ENCODE measurements at places on chromosomes 5 and 9.

- DNase-seq = no peak
Measured at GRCh38 chr5:17429353-17429752, 68.7 kb upstream of the TAF11L2 start.

DNA sequence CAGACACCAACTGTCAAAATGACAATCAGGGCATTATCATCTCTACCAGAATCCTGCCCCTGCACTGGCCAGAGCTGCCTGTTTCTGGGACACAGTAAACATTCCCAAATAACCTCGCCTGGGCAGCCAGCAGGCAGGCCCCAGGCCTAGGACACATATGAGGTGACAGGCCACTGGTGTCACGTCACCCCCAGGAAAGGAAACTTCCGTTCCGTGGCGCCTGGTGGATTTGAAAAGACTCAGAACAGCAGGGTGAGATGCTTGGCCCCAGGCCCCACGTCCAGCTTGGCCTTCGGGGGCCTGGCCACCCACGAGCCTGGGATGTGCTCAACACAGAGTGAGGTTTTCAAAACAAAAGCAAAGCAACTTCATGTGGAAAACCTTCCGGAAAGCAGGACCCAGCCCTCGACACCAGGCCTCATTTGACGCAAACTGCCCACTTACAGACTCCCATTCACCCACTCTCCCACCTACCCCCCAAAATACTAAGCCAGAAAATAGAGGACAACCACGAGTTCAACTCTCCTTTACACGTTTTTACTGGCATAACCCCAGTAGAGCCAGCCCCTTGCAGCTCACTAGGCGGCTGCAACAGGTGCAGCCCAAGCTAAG is 1.2 kb downstream of the SEMA4D start:
- DNase-seq = no peak

DNA sequence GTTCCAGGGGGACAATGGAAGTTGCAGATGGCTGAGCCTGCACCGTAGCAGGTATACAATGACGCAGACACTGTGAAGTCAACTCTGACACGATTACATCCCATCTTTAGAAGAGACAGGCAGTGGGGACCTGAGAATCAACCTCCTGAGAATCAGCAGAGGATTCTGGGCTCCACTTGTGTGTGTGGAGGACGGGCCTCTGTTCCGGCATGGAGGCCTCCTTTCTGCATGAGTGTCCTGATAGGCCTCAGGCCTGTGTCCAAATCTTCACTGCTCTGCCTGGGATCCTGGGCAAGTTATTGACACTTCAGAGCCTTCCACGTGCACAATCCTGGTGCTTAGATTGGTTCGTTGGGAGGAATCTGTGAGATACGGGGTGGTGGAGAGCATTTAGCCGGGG is 151.2 kb upstream of the COL5A1 start:
- DNase-seq = no peak

DNA sequence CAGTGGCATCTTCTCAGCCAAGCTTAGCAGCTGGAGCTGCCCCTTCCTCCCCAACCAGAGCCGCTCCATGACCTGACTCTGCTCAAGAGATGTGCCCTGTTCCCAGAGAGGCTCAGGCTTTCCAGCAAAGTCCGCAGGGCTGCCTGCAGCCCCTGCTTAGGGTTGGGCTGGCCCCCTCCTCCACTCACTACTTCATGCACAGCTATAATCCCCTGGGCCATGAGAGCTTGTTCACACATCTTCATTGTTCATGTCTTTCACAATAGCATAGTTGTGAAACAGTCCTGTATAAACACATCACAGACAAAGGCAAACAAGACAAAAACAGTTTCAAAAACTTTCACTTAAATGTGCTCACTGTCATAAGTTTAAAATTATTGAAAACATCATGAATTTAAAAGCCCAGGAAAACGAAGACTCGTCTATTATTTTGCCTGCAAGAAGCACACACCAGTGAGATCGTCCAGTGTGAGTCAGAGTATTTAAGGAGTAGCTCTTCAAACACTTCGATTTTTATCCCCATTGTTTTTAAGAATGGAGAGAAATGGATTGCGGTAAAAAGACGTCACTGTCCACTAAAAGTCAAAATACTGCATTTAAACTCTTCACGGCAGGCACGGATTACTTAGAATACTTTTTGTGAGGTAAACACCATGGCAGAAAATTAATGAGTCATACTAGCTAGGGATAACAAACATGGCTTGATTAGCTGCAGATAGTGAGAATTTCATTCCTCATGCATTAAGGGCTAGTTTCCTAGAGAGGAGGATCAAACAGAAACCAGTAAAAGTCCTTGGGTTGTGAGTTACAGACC is 40.7 kb upstream of the S1PR3 start:
- no peak for DNase-seq

DNA sequence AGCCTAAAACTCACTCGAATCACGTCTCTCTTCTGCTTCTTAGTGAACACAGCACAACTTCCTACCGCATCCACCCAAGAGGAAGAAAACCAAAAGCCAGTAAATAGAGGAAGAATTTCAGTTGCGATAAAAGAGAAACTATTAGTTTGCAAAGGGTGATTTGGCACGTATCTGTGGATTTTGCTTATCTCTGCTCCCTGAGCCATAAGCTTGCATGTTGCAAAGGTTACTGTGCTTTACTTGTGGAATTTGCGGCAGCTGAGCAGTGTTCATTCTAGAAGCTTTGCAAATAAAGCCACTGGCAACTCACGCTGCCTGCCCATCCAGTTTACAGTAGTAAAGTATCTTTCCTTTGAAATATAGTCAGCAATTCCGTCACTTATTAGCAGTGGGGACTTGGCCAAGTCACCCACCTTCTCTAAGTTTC is 149.0 kb upstream of the PCA3 start:
- no peak for DNase-seq

DNA sequence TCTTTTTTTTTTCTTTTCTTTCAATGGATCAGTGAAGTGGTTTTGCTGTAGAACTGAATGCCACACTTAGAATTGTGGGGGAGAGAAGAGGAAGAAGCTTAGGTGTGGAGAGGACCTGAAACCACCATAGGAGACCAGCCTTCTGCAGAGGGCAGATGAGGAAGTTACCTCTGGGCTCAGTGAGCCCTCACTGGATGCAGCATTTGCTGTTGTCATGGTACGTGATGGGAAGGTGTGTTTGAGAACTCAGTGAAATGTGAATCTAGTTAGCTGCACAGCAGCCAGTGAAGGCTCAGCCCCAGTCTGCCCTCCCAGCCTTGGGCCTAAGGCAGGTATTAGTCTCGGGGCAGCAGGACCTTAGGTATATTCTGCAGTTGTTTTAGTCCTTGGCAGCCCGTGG is 17.5 kb downstream of the CYFIP2 start:
- no peak for DNase-seq

- no peak for DNase-seq
Measured at GRCh38 chr5:15263406-15263805, 236.6 kb upstream of the FBXL7 start.

GRCh38 chr5:164966611-164967010 is 1461.2 kb downstream of the MAT2B start:
- no peak for DNase-seq

DNA sequence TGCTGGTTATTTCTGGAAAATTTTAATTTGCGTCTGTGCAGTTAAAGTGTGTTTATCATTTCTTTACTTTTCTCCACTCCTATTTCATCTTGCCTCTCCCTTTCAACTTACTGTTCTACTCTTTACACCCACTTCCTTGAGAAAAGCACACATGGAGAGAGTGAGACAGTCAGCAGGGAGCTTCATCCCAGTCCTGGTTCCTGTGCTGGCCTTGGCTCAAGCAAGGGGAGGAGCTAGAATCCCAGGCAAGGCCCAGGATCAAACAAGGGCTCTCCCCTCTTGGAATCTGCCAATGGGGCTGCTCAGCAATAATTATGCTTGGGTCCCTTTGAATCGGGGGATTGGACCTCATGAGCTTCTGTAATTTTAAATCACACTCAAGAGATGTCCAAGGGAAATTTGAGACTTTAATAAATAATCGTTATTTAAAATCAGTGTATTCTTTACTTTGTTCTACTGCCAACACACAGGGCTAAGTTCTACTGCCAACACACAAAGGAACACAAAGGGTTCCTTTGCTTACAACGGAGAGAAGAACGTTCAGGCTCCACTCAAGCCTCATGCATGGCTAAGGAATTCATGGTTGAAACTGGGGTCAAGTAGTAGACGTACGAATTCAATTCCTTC is 439.3 kb upstream of the DAB2 start:
- no peak for DNase-seq
